ENCODE measurements at places on chromosomes 2 and 18.
A peak's percentile ranks its signal among the peaks of the same experiment; 100 is the strongest.

- DNase-seq = no peak
These were observed 231.9 kb upstream of the RAB6C start for GRCh38 chr2:129747500-129748125.

GRCh38 chr2:177489719-177490301 is 97.2 kb downstream of the AGPS start:
- peak; percentile 18 for DNase-seq

DNA sequence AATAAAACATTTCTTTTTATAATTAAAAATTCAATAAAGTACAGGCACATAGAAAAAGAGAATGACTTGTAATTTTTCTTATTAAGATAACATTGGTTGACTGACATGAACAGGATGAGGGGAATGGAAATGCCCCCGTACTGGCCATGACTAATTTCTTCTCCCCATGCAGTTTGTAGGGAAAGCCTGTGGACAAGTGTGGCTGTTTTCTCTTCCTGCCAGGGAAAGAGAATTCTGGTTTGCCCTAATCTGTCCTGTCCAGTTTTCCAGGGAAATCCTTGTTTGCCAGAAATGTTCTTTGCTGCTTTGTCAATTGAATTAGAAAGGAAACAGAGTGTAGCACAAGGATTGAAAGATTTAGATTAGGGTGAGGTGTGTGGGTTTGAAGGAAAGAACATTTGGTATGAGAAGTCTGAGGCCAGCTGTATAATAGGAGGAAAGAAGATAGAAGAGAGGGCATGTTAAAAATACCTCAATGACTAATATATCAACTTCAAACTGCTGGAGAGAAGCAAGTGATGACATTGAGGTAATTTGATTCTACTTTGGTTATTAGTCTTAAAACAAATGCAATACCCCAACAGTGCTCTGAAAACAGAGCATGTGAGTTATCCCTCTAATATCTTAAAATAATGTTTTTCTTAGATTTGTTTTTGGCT is 593.9 kb upstream of the ZNF804A start:
- DNase-seq = no peak

GRCh38 chr2:115913921-115914320 is 1471.5 kb downstream of the DPP10 start:
- DNase-seq = no peak

GRCh38 chr18:54192900-54193299 is 31.6 kb downstream of the MBD2 start:
- no peak for DNase-seq

DNA sequence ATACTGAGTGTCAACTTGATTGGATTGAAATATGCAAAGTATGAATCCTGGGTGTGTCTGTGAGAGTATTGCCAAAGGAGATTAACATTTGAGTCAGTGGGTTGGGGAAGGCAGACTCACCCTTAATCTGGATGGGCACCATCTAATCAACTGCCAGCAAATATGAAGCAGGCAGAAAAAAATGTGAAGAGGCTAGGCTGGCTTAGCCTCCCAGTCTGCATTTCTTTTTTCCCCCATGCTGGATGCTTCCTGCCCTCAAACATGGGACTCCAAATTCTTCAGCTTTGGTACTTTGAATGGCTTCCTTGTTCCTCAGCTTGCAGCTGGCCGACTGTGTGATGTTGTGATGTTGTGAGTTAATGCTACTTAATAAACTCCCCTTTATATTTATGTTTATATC is 577.4 kb downstream of the CPS1 start:
- DNase-seq = no peak

DNA sequence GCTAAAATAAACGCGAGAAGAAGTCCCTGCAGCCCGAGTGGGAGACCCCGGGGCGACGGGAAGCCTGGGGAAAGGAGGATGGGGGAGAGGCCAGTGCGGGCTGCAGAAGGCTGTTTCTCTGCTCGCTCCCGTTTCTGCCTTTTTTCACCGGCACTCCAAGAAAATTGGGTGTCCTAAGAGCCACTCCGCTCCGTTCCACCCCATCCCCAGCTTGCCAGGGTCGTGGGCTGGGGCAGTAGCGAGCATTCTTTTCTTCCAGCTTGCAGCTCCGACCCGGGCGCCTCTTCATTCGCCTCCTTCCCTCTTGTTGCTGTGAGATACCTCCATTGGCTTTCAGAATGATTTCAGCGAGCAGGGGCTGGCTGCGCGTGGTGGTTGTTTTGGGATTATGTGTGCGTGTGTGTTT is 1.1 kb downstream of the HOXD3 start:
- DNase-seq = no peak

GRCh38 chr2:202548240-202548639 is 86.5 kb upstream of the FAM117B start:
- no peak for DNase-seq

DNA sequence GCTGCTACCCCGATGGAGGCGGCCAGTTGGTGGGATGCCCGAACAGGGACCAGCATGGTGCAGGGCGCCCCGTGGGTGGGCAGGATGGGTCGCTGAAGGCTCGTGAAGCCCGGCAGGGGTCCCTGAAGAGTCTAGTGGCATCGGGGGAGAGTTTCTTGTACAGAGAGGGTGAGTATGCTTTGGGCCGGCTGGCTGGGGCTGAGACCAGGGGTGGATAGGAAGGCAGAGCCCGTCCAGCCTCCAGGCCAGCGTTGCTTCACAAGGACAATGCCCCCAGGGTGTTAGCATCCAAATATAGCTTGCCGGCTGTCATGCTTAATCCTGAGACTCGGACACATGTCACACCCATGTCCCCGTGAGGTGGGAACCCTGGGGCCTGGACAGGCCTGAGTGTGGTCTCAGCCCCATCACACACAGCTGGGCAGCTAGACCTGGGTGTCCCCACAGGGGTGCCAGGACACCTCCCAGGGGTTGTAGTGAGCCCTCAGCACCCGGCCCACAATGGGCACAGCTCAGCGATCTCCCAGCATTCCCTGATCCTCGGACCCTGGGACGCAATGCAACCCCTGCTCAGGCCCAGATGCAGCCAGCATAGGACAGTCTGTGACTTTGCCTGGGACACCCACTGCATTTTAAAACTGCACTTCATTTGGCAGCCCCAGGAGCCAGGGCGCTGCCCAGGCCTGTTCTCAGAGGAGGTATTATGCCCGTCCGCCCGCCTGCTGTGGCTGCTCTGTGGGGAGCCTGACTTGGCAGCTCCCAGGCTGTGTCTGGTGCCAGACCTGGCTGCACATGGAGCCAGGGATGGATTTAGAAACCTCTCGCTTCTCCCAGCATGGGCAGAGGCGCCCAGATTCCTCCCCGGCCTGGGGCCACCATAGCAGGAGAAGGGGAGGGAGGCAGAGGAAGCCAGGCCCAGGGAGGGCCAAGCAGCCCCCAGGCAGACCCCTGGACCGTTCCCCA is 36.4 kb downstream of the RAMP1 start:
- DNase-seq = no peak

GRCh38 chr2:224781400-224781799 is 65.2 kb upstream of the CCDC195 start:
- no peak for DNase-seq

DNA sequence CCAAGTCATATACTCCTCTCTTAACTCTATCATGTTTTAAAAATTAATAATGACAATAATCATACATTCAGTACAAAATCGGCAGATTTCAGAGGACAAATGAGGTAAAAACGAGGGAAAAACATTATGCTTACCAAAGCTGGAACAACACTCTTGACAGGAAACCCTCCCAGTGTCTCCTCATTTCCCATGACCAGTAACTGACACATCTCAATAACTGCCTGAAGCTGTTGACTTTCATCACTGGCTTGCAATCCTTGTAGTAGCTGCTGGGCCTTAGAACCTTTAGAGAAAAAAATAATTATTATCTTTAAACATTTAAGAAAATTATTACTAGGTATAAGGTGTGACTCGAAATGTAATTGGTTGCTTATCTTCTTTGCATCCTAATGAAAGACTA is 103.6 kb downstream of the TRIP12 start:
- no peak for DNase-seq

DNA sequence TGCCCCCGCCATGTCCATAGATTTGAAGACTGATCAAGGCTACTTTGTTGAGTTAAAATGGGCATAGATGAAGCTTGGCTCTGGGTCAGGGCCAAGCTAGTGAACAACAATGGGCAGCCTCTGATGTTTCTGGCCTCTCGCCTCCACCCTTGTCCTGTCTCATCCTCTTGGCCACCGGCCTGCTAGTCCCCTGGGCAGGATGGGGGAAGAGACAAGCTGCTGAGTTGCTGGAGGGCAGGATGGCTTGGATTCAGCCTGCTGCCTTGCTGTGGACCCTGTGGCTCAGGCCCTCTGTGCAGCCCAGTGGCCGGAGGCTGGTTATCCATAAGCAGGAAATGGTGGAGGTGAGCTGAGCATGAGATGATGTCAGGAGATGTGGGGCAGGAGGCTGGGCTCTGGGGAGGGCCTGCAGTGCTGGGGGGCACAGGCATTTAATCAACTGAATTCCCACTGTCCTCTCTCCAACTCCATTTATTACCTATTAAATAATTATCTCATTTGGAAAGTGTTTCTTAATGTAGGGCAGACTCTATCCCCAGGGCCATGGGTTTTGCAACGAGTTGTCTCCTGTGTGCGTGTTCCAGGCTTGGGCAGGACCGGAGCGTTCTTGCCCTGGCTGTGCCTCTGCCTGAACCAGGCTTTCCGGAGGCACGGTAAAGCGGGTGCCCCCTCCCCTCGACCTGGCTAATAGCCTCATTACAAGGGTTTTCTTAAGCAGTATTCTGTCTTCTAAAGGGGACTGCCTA is 122.9 kb downstream of the GLI2 start:
- DNase-seq = no peak

- DNase-seq = peak; percentile 63
These were observed 90.4 kb upstream of the EML6 start for GRCh38 chr2:54632733-54633692.

GRCh38 chr2:130743278-130743677 is 12.1 kb upstream of the AMER3 start:
- DNase-seq = no peak

DNA sequence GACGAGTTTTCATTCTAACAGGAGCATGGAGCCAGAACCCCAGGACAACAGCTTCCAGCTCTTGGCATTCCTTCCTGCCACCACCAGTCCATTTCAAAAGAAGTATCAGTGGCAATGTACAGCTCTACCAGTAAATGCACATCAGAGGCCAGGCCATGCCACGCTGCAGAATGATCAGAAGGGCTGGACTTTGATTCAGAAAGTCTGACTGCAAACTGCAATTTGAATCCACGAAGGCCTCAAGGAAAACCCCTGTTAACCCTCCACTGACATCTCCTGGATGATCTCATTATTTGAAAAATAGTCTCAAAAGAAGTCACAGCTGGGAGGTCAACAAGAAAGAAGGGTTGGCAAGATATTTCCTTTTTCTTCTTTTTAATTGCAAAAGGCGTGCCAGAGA is 119.2 kb downstream of the MYO5B start:
- DNase-seq = no peak

DNA sequence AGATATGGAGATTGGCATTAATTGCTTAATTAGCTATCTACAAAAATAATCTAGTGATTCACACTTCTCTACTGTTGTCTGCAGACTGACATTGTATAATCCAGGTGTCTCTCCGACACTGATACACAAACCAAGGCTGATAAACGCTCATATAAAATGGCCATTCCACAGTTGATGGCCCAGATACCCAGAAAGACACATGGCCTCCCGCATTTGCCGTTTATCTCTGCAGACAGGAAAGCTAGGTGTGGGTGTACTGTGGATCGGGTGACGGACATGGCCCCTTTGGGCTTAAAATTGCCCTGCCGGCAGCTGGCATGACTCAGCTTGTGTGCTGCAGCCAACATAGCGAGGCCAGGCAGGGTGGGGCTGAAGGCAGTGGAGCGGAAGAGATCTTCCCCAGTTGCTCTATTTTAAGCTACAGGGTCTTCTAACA is 18.5 kb downstream of the PMAIP1 start:
- DNase-seq = no peak

- DNase-seq = no peak
These were observed 5.2 kb downstream of the ZFP36L2 start for GRCh38 chr2:43221124-43221762.

GRCh38 chr2:213145715-213146242 is 5.6 kb downstream of the IKZF2 start:
- DNase-seq = no peak

DNA sequence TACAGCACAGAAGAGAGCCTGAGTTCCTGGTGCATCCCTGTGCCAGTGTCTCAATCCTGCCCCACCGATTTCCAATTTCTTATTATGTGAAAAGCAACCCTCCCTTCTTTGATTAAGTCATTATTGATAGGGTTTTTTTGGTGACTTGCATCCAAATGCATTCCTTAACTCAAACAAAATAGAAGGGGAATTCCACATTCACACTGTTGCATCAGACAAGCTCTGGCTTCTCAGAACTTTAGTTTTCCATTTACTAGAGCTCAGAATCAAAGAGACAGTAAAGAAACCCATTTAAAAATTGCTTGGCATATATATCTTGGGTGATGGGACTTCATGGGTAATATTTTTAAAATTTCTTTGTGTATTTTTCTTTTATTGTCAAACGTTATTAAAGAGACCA is 13.8 kb upstream of the TMEM200C start:
- DNase-seq = no peak

GRCh38 chr18:9421901-9422327 is 53.4 kb upstream of the RALBP1 start:
- DNase-seq = no peak

DNA sequence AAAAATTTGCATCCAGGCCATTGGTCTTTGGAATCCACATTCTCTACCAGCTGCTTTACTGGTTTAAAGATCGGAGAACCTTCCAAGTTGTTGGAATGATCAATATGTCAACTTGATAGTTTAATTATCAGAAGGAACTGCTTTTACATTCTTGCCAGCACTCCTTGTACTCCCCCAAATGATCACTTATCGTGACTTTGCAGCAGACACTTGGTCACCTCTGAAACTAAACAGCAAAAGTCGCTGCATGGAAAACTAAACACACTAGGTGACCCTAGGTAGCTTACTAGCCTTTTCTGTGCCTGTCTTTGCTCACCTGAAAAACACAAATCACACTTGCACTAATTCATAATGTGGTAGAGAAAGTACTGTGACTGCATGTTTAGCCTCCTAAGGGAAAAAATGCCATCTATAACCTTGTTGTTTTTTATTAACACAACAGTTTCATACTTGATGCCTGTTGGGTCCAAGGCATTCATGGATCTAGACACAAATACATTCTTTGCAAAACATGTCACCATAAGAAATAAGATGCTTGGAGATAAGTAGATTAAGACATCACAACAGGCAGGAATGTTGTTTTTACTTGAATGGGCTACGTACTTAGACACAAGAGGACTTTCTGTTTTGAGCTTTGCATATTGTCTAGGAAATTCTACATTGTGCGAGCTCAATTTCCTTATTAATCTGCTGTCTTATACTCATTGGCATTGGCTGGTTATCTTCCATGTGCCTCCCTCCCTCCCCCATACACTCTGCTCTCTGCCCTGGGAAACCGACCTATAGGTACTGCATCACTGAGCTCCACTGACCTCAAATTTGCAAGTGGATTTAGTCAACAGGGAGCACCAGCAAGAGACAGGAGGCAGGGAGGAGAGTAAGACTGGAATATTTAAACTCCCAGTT is 219.1 kb upstream of the STK17B start:
- no peak for DNase-seq

Measured in glomerular endothelial cell (primary cell).